ENCODE measurements at places on chromosomes 3 and 15.

DNA sequence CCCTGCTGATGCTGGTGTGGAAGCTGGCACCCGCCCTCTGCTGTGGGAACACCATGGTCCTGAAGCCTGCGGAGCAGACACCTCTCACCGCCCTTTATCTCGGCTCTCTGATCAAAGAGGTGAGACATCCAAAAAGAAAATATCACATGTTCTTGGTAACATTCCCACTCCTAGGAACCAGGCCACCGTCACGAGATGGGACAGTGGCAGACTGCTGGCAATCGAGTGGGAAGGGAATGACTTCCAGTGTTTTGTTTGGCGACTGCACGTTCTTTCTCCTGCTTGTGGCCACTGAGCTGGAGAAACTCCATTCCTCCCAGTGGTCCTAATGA is 14.3 kb downstream of the ALDH1A3 start:
- no peak for DNase-seq

DNA sequence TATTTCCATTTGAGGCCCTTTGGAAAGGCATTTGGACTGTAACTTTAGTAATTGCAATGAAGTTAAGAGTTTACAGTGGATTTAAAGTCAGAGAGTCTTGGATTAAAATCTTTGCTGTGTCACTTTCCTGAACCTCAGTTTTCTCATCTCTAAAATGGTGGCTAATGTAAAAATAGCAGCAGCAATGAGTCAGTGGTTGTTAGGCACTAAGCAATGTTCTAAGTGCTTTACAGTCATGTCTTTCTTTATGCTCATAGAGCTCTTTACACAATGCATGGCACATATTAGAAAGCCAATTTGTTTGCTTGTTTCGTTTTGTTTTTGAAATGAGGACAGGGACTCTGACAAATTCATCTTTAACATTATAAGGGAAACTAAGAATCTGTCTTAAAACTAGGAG is 222.7 kb upstream of the DNAJC19 start:
- no peak for DNase-seq

- DNase-seq = peak; percentile 33
Observed at GRCh38 chr3:45841420-45841756, 531 bp downstream of the LZTFL1 start.

- no peak for DNase-seq
Observed at GRCh38 chr3:194275291-194275690, 75.8 kb downstream of the CPN2 start.

DNA sequence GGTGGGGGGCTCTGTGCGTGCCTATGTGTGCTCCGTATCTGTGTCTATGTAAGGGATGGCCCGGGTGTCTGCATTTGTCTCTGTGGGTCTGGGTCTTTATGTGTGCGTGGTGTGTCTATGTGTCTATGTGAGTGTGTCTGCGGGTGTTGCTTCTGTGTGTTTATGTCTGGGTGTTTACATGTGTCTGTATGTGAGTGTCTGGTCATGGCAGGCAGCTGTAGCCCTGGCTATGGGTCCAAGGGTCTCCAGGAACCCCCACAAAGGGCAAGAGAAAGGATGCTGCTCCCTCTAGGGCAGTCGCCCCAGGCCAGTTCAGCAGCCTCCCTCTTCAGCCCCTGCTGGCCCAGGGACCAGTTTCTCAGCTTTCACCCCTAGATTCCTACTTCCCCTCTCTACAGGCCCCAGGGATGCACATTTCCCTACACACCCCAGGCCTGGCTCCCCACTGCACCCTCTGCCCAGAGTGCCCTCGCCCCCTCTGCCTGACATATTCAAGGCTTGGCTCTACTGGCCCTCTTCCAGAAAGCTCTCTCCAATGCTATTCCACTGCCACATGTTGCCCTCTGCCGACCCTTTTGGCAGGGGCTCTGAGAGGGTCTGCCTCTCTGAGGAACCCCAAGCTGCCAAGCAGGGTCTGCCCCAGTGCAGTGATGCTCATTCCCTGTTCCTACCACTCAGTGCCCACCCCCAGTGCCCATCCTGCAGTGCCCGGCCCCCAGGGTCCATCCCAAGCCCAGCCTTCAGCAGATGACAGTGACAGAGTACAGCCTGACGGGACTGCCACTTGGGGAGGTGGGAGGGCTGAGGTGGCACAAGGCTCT is 1.0 kb upstream of the MYL3 start:
- DNase-seq = no peak

GRCh38 chr3:14379843-14380242 is 22.6 kb upstream of the SLC6A6 start:
- no peak for DNase-seq

DNA sequence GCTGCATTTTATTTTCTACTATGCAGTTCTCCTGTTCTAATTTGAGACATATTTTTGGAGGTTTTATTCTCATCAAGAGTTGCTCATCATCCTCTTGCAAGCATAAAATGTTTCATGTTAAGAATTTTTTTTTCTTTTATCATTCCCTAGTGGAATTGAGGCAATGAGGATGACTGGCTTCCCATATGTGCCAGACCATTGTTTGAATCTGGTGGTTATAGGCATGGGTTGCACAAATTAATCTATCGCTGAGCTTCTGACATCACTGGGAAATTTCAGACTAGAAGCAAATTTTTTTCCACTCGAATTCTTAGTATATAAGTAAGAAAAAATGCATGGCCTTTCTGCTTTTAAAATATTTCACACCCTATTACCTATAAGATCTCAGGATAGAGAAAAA is 279.1 kb upstream of the PLSCR5 start:
- no peak for DNase-seq

DNA sequence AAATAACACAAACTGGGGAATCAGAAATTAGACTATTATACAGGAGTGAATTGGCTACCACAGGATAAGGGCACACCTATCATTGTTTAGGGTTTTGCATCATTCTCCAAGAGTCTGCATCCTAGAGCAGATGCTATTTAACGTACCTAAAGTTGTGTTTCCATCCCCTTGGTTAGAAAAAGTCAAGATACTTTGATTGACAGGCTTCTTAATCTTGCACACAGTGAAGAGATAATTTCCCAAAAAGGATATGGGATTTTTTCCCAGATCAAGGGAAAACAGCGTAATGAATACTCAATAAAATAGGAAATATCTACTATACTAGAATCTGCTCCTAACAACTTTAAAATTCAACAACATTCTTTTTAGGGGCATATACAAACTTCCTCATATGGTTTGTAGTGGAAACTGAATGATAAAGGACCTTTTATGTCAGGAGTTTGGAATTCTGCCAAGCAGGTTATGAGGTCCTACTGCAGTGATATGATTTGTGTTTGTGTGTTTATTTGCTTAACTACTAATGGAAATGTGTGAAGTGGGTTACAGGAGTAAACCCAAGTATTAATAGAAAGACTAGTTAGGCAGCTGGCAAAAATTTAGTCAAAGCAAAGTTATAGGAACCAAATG is 124.1 kb upstream of the MME start:
- no peak for DNase-seq

All from choroid plexus epithelial cell (primary cell).